ENCODE measurements at places on chromosomes 3 and 15.

GRCh38 chr3:189325454-189325853 is 153.7 kb downstream of the TPRG1 start:
- DNase-seq: no peak

DNA sequence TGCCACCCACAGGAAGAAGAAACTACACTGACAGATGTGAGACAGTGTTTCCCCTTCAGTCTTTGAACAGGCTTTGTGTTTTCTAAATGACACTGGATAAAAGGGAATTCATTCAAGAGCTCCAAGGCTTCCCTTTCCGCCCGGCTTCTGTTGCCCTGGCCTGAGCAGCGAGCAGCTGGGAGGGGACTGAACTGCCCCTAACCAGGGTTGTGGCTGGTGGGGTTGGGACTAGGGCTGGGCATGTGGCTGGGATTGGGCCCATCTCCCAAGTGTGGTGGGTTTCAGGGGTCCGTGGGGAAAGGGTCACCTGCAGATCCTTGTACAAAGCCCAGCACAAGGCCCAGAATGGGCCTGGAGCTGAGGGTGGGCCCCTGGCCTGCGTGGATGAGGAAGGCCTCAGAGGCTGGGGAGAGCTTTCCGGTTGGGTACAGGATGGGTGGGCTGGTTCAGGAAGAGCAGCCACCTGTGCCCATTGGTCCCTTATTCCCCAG is 10.4 kb downstream of the VILL start:
- DNase-seq: no peak

- DNase-seq: no peak
Observed at GRCh38 chr3:60215946-60216345, 1035.3 kb downstream of the FHIT start.

- DNase-seq: no peak
Observed at GRCh38 chr3:176032043-176032442, 1165.2 kb downstream of the TBL1XR1 start.

GRCh38 chr15:90184786-90185704 is 16.1 kb upstream of the SEMA4B start:
- DNase-seq: peak; percentile 61

DNA sequence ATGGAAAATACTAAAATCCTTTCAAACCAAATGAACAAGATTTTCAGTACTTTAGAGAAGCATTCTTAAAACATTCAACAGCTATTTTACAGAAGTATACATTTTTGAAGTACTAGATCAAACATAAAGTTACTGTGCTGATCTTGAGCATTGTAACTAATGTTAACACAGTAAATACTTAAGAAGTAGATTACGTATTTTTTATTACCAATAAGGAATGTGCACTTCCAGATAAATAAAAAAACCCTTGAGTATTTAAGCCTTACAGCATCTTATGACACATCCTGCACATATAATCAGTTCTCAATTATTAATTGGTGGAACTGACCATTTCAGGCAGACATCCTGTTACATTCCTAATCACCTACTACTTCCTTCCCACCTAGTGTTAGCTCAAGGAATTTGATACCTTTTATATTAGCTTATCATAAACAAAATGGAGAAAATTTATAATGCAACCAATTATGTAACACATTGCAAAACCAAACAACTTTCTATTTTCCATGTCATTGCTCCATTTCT is 32.8 kb downstream of the COPS2 start:
- no peak for DNase-seq

GRCh38 chr15:75452865-75453702 is 1.6 kb upstream of the SIN3A start:
- DNase-seq: peak; percentile 10

- DNase-seq: no peak
Observed at GRCh38 chr3:37071921-37072320, 78.6 kb downstream of the MLH1 start.

DNA sequence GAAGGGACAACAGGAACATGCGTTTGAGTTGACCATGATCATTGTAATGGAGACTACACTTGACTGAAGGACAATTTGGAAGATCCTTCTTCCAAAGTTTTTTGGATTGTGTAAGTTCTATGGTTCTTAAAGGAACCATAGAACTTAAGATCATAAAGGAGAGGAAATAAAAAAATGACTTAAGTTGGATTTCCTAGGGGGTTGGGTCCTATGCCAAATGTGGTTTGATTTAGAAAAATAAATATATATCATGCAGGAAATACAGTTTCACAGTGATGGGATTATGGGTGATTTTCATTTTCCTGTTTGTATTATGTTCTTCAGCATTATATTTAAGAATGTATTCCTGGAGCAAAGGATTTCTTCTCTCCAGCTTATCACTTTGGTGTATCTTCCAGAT is 305.5 kb upstream of the DPH6 start:
- no peak for DNase-seq

DNA sequence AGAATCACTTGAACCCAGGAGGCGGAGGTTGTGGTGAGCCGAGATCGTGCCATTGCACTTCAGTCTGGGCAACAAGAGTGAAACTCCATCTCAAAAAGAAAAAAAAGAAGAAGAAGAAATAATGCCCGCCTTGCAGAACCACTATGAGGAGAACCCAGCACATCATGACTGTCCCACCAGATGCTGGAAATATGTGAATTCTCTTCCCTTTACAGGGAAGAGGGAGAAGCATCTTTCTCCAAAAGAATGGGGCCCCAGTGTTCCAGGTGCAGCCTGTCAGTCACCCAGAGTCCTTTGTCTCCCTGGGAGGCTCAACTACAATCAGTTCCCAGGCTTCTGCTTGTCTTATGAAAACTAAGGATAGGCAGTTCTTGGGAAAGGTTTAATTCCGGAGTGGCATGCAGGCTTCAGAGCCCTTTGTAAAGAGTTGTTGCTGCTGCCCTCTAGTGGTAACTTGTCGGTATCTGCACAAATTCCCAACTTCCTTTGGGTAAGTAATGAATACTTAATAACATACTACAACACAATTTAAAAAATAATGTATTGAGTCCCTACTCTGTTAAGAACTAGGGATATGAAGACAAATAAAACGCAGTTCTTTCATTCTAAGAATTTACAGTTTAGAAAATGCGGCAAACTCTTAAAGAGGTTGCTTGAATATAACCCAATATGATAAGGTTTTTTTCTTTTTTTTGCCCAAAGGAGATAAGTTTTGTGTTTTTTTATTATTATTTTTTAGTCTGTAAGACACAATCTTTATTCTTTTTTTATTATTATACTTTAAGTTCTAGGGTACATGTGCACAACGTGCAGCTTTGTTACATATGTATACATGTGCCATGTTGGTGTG is 18.6 kb upstream of the TICRR start:
- no peak for DNase-seq

DNA sequence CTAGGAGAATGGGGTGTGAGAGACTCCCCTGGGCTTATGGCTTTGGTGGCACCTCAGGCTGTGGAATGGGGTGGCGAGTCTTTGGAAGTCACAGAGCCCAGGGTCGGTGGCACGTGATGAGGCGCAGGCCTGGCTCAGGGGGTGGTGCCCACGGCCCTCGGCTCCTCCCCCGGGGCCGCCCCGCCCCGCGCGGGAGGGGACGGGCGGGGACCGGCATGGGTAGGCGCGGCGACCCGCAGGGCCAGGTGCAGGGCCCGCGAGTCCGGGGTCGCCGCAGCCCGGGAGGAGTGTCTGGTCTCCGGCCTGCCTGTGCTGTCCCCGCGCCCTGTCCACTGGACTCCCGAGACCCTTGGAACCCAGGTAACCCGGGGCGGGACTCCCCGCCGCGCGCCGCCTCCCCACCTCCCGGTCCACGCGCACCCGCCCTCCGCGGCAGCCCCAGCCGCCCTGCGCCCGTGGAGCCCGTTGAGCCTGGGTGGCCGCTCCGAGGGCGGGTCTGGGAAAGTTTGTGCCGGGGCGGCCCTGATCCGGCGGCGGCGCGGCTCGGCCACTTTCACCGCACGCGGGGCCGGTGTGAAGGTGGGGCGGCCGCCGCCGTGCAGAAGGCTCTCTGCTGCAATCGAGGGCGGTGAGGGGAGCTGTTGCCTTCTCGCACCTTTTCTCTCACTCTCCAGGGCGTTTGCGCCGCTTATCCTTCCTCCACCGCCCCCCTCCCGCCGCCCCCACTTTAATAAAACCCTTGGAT is at the start of gene PAQR5:
Gene PAQR5, plus strand, starts transcription at position 216 of the 745 bp plus-strand sequence. CDS start 61,169 bp downstream, outside the sequence.
- peak; percentile 13 for DNase-seq

- DNase-seq: no peak
Observed at GRCh38 chr3:15685927-15686326, 84.4 kb downstream of the BTD start.

DNA sequence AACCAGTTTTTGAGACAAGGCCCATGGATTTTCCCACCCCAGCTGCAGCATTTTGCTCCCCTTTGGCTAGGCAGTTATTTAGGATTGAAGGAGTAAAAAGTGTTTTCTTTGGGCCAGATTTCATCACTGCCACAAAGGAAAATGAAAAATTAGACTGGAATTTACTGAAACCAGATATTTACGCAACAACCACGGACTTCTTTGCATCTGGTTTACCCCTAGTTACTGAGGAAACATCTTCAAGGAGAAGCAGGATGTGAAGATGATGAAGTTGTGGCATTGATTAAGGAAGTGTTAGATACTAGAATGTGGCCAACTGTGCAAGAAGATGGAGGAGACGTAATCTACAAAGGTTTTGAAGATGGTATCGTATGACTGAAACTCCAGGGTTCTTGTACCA is 165.2 kb upstream of the MYRIP start:
- no peak for DNase-seq

- DNase-seq: no peak
Observed at GRCh38 chr15:28943146-28943545, 57.4 kb downstream of the APBA2 start.

DNA sequence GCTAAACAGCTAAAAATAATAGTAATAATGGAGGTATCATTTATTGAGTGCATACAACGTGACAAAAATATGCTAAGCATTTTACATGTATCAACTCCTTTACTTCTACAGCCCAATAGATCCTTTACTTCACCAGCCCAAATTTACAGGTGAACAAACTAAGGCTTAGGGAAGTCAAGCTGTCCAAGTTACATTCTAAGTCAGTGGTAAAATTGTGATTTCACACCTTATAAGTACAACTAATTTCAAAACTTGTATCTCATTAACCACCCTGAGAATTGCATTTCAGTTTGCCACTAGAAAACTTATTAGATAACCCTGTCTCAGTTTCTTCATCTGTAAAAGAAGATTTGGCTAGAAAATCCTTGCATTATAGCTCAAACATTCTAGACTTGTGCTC is 10.7 kb downstream of the SLC33A1 start:
- DNase-seq: no peak

GRCh38 chr3:9276761-9277370 is 27.4 kb upstream of the SRGAP3 start:
- no peak for DNase-seq

GRCh38 chr3:105197863-105198262 is 168.8 kb upstream of the ALCAM start:
- DNase-seq: no peak

- no peak for DNase-seq
Observed at GRCh38 chr3:46716461-46717441, 918 bp downstream of the PRSS50 start.

DNA sequence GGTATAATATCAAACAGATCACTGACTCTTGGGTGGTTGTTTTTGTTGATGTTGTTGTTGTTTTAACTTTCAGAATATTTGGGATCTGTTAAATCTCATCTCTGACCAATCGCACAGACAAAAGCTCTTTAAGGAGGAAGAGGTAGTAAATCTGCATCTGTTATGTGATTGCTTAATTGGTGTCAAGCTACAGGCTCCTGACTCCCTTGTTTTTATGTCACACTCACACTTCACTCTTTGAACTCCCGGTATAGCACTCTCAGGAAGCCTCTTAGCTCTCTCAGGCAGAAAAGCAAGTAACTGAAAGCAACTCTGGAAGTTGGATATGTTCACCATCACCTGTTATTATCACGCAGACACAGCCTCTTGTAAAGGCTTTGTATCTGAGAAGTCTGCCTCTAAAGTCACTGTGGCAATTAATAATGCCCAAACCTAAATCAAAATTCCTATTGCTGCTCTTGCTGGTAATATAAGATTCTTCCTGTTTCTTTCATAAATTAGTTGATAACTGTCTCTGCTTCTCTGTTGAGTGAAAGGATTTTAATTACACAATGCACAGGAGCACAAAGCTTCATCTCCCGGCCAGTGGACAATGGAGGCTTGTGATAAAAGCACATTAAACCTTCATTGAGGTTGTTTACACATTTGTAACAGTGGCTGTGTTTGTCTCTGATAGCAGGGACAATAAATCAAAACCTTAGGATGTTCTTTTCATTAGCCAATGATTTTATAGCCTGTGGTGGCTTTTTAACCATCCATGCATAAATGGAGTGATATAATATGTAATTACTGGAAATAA is 576.7 kb downstream of the MFSD1 start:
- DNase-seq: peak; percentile 4

DNA sequence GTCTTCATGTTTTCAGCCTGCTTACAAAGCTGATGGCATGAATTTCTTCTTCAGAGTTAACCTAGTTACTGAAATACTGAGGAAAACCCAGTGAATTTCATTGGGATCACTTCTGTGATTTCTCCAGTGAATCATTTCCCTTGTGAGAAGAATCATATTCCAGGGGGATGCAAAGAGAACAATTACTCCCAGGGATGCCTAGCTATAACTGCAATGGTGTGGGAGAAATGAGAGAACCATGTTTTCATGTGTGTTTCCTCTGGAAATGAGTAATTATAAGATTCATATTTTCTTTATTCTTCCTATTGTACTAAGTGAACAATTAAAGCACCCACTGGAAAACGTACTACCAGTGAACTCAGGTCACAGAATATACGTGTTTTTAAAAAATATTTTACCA is 485.4 kb downstream of the GRM7 start:
- DNase-seq: no peak

DNA sequence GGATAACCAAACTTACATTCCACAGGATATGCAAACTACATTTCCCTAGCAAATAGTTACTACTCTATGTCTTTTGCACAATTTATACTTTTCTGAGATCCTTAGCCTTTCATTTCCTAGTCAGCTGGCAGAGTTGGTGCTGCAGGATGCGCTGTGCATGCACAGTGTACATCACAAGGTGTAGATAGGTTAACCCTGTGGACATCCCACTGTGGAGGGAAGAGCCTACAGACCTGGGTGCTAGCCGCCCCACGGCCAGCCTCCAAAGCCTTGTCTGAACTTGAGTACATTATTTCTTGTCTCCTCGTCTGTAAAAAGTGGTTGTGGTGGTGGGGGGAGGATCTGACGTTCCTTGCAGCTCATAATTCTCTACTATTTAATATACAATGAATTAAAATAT is 3.5 kb downstream of the TNFSF10 start:
- DNase-seq: no peak

DNA sequence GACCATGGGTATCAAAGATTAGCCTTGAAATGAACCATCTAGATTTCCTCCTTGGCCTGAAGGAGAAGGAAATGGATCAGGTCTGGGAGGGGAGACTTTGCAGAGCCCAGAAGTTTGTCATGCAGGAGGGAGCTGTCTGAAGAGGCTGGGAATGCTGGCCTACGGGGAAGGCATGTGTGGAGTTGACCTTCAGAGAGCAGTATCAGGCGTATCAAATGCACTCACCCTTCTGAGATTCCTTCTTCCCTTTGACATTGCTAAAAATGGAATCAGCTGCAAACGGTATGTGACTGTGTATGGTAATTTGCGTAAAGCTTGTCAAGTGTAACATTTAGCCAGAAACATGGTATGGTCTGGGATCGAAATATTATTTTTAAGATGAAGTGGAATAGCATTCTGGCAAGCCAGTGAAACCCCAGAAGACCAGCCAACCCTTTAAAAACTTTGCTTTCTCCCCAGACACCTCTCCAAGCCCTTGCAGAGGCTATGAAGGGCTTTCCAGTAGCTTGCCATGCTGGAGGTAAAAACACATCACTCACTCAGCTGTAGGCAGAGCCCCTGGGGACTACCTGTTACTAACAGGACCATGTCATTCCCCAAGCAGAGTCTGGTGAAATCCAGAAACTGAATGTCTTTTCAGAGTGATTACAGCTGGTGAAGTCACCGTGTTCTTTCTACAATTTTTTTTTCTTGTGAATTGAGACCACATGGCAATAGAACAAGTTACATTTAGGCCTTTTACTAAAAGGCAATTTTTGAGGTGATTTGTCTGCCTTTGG is 174.7 kb upstream of the SLC24A5 start:
- no peak for DNase-seq
